ENCODE measurements at places on chromosomes 7 and 10.

DNA sequence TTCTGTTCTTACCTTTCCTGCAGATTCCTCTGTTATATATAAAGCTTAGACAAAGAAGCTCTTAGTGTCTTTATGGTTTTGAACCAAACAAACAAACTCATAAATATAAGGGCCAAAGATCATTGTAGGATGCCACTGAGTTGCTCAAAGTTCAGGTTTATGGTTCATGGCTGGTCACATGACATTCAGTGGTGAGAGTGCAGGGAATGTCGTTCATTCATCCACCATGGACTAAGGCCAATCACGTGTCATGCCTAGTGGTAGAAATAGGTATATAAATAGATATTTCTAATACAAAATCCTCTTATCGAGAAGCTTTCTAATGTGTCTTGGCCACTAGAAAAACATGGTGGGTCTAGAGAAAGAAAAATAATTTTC lies 119.4 kb downstream of the GATA3 start:
- DNase-seq, result no peak

DNA sequence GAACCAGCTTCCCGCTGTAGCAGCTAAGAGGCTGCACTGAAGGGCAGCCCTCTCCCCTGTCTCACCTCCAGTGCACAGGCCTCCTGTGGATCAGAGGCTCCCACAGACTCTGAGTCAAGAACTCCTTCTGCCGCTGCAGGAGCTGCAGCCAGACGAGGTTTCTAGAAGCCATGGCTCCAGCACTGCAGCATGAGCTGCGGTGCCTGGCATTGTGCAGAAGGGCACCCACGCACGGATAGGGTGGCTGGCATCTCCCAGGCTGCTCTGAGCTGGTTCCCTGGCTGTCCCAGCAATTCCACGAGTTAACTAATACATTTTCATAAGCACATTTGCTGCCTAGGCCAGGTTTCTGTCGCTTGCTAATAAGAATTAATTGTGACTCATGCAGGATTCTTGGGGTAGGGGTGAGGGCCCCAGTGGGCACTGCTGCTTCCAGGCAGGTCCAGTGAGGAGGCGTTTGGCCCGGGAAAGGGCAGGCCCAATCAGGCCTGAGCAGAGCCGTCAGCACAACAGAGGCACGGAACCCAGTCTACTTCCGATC lies 594.2 kb downstream of the DNAJB6 start:
- no peak for DNase-seq

GRCh38 chr7:960269-960871 lies 5.9 kb upstream of the ADAP1 start:
- no peak for DNase-seq

DNA sequence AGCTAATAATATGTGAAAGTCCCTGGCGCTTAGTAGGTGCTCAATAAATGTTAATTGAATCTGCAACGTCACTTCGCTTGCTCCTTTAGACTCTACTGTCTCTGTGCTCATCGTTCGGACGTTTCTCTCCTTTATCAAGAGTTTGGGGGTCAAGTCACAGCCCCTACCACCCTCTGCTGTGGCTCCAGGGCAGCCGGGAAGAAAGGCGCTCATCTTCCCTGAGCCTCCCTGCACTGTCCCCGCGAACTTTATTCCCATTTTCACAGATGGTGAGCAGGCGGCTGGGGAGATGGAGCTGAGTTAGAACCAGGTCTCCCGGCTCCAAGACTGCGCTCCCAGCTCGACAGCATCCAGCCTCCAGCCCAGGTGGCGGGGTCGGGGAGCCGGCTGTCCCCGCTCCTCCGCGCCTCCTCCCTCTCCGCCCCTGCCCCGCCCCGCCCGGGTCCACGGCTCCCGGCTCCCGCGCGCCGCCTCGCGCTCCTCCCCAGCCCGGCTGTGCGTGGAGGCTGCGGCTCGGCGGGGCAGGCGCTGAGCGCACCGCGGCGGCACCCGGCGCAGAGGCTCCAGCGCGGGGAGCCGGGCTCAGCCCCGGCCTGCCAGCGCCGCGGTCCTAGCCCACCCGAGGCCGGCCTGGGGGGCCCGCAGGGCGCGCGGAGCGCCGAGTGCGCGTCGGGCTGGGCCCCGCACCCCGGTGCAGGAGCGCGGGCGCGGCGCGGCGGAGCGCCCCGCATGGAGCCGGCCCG lies at the start of gene CLEC2L:
CLEC2L (plus strand) TSS at position 487 of the 743 bp plus-strand sequence; CDS start at position 730, 243 bp downstream.
- no peak for DNase-seq

DNA sequence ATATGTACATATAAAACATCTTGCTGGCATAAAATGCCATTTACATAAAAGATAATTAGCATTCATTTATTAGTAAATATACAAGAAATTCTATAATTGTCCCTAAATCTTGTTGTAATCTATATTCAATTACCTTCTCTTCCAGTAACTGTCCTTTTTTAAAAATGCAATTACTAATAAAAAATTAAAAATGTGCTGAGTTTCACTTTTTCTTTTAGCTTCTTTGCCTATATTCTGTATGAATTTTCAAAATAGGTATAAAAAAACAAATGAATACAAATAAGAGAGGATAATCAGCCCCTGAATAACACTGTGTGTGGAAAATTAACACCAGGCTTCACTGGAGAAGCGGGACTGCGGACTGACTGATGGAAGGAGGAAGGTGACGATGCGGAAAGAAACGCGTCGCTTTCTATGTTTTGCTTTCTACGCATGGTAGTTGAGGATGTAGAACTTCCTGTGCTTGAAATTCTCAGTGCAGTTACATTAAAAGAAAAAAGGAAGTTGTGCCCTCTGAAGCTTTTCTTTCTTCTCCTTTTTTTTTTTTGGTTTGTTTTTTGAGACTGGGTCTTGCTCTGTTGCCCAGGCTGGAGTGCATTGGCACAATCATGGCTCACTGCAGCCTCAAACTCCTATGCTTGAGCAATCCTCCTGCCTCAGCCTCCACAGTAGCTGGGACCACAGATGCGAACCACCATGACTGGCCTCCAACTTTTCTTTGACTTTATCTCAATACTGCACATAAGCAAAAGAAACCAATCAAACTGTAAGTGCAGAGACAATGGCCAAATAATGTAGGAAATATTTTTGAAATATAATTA lies 7.4 kb upstream of the ZMYND11 start:
- no peak for DNase-seq

Data from astrocyte of the cerebellum (primary cell).